ENCODE measurements at places on chromosomes 2 and 18.

- no peak for DNase-seq
These were observed 50.6 kb downstream of the TTC21B start for GRCh38 chr2:165902934-165903333.

DNA sequence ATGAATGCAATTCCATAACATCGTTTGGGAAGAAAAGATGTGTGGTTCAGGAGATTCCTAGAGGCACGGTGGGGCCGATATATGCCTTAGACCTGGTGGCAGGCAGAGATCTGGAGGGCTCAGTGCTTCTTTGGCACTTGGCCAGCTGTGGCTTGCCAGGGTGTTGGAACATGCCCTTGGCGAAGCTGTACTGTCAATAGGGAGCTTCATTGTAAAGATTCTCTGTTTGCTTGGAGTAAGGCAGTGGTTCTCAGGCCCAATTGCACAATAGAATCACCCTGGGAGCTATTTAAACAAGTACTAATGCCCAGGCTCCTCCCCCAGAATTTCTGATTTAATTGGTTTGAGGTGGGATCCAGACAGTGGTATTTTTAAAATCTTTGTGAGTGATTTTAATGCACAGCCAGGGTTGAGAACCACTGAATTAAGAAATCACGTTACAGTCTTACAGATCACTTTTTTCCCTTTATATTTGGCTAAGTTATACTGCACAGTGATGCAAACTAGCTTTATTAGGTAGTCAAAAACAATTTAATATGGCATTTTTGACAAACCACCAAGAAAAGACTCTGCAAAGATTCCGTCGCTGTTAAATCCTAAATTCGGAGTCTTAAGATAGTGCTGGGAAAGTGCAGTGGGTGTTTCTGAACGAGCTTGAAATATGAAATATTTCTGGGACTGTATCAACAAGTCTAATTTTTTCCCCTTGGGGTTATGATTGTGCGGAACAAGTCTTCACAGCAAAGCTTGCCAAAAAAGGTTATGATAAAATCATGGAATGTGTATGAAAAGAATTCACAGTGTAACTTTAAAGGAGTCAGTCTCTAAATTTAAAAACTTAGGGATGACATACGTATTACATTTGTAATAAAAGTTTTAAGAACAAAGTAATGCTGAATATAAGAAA is 78.0 kb downstream of the CRIM1 start:
- no peak for DNase-seq

GRCh38 chr18:23743733-23744333 is 54.6 kb downstream of the LAMA3 start:
- DNase-seq, result no peak

DNA sequence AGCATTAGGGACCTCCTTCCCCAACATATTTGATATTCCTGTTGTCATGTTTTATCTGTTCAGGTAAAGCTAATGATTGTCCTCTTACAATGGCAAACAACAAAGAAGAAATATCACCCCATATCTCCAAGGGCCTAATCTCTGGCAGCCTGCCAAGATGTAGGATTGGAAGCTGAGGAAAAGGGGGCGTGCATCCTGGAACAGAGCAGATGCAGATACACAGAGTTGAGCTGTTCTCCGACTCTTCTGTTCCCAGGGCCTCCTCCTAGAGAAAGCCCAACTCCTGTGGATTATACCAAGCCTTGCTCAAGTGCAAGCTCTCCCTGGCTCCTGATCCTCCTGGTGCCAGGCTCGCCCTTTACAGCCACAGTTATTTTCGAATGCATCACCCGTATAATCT is 35.2 kb upstream of the CD207 start:
- DNase-seq, result no peak

DNA sequence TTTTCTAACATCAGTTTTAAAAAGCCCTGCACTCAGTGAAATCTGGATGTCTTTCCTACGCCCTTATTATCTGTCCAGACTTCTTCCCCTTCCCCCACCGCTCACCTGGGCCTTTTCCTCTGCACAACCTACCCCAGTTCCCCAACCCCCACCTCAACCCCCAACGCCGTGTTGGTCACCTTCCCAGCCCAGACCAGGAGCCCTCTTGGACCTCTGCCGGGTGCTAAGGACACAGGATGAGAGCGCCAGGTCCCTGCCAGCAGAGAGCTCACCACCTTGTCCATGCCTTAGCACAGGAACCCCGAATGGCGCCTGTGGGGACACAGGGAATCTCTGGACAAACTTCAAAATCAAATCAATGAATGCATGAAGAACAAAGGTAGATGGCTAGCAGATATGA is 966 bp upstream of the RBM43 start:
- no peak for DNase-seq

DNA sequence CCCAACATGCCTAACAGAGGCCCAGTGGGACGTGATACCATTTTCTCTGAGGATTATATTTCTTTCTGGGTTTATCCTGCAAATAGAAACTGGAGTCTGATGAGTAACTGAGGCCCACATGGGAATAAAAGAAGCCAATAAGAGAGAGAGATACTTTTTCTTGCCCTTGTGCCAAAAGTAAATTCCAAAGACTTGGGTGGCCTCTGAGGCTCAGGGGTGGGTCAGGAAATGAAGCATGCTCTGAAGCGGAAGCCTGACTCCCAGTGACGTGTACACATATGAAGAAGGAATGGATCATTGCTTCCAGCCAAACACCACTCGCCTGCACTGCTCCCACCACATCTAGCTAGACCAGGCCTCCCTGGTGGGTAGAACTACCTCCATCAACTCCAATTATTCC is 273.6 kb upstream of the NCKAP5 start:
- no peak for DNase-seq

DNA sequence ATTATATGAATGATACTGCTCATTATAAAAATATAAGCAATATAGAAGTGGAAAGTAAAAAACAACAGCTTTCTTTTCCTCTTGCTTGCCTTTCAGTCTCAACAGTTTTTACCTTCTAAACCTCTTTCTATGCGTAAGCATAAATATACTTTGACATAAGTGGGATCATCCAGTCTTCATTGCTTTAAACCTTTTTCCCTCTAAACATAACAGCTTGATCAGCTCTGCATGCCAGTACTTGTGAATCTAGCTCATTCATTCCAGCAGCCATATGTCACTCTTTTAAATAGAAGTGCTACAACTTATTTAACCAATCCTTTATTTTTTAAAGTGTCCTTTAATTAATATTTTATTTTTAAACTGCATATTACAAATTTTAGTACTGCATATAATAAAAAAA is 88.1 kb downstream of the TTC27 start:
- DNase-seq, result no peak

DNA sequence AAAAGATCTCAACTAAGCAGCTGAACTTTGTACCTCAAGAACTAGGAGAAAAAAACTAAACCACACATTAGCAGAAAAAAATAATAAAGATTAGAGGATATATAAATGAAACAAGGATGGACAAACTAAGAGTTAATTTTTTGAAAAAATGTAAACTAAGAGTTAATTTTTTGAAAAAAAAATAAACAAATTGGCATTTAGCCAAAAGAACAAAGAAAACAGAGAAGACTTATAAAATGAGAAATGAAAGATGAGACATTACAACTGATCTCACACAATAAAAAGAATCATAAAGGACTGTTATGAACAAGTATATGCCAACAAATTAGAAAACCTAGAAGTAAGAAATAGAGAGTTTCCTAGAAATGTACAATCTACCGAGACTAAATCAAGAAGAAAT is 859.2 kb upstream of the GYPC start:
- no peak for DNase-seq
